ENCODE measurements at places on chromosomes 11 and 22.

DNA sequence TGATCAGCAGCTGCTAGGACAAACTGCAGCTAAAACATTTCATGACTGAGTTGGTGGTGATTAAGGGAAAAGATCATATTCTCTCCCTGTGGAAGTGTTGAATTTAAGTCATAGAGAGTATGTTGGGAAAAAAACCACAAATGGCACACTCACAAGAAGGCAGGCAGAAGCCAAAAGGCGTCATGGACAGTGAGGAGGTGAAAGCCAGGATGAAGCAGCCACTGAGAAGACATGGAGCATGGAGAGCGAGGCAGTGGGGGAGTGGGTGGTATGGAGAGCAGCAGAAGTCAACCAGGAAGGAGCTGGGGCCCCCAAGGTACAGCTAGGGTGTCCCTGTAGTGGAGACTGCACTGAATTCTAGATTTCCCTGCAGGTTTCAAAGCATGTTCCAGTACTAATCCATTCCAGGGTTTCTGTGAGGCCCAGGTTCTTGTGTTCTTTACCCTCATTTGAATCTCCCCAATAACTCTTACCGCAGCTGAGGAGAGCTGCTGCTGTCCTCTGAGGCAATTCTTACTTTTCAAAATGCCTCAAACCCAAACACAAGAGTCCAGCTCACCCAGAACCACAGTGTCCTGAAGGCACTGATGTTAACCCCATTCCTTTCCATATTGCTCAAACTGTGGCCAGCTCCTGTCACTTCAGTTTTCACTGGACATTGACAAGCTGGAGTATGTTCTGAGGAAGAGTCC lies 191.8 kb upstream of the E2F8 start:
- DNase-seq = no peak

DNA sequence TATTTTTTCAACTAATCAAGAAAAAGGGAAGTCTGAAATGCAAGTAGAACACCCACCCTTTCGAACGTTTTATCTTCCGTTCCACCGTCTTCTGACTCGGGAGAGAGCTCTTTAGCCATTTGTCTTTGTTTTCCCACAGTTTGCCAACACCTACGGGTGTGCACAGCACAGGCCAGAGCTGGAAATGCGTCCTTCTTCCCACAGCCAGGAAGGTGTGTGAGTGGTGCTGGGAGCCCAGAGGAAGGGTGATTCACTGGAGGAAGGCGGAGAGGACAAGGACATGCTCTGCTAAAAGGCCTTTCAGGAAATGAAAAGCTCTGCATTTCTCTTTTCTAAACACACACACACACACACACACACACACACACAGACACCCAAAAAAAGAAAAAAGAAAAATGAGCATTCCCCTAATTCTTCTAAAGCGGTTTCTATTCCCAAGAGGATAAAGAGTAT lies 18.5 kb downstream of the ENDOD1 start:
- DNase-seq = no peak

DNA sequence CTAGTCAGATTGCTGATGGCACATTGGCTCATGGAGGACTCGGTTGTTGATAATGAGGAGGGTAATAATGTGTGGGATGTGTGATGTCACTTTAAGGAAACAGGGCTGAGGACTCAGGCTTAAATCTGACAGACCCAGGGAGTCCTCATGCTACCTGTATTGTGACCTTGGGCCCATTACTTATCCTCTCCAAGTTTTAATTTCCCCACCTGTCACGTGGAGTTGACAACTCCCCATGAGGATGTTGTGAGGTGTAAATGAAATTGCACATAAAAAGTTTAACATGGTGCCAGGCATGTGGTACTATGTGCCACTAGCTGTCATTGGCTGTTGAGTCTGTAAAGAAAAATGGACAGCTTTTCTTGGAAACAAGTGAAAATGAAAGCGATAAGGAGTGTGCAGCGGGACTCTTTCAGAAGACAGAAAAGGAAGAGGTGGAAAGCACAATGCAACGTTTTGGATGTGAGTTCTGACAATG lies 15.3 kb downstream of the IL10RA start:
- DNase-seq = no peak

DNA sequence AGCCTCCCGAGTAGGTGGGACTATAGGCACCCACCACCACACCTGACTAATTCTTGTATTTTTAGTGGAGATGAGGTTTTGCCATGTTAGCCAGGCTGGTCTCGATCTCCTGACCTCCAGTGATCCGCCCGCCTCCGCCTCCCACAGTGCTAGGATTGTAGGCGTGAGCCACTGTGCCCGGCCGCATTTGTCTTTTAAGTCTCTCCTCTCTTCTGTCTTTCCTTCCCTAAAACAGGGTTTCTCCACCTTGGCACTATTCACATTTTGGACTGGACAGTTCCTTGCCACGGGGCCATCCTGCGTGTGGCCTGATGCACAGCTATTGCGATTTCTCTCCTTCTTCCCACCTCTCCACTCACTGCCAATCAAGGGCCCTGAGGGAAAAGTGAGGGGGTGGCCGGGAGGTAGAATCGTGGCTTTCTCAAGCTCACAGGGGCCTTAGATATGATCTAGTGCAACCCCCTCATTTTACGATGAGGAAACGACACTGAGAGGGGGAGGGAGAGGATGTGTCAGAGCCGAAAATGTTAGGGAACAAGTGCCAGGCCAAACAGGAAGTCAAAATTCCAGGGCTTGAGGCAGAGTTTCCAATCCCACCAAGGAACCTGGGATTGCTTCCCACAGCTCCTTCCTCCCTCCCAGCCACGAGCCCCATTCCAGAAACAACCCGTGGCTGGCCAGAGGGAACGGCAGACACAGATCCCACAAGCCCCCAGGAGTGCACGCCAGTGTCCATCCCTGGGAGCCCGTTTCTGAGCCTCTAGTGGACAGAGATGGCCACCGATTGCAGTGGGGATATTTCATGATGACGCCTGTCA lies 21.2 kb downstream of the SCGB1A1 start:
- DNase-seq = no peak

GRCh38 chr22:28116219-28116673 lies 197.2 kb upstream of the PITPNB start:
- DNase-seq = no peak

- no peak for DNase-seq
Measured at GRCh38 chr22:21069375-21069774, 23.6 kb downstream of the LRRC74B start.

- no peak for DNase-seq
Measured at GRCh38 chr22:43434275-43434927, 22.6 kb downstream of the MPPED1 start.
